Activated naive CD8-positive, alpha-beta T cell treated with anti-CD3 and anti-CD28 coated beads, Interleukin-2, amount 50 U/mL, for 24 hours (primary cell): ENCODE measurements at places on chromosomes 5 and 9.

GRCh38 chr9:124266139-124266825, 8.5 kb downstream of the NEK6 start:
- DNase-seq, result no peak

DNA sequence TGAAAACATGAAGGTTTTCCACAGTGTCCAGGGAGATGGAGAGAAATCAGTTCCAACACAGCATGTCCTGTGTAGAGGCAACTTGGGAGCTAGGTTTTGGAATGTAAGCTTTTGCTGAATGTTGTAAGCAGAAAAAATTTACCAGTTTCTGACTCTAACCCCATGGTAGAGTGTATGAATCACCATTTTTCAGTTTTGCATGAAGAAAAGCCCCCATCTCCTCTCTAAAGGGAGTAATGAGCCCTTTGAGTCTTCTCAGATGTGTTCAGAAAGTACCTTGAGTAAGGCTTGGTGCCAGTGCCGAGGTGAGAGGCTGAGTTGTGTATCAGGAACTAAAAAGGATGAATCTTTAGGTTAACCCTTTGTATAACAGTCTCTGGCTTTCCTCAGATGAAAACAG, 96.2 kb downstream of the ADRB2 start:
- DNase-seq, result no peak

DNA sequence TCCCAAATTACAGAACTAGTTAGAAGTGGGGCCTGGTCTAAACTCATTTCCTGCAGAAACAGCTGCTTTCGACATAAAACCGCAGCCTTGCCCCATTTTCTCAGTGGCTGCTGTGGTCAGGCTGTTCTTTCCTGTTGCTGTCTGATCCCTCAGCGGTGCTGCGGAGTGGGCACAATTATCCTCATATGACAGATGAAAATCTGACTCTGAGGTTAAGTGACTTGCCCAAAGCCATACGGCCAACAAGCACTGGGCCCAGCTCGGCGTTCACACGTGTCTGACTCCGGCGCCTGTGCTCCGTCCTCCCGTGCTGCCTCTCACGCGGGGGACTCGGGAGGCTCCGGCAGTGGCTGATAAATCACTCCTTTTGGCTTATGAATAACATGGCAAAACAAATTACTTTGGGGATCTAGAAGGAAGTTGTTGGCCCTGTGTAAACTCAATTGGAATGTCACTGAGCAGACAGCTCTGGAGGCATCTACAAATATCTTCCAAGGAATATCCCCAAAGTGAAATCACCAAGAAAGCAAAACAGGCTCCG, 142.6 kb upstream of the LMX1B start:
- peak; percentile 80 for DNase-seq

GRCh38 chr5:153629027-153629895, 138.8 kb downstream of the GRIA1 start:
- DNase-seq, result no peak

DNA sequence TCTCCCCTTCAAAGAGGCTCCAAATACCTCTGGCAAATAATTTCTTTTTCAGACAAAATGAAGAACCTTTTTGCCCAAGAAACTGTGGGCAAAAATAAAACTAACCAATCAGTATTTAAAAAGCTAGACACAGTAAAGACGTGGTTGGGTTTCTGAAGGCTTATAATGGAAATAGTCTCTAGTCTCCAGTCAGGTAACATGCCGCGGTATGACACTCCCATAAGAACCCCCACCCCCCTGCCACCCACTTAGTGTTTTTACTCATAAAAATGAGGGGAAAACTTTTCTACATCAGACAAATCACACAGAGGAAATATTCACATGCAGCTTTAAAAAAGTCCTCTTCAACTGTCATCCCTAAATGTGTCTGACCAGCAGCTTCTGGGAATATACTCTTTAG, 105.3 kb downstream of the THBS4 start:
- peak; percentile 53 for DNase-seq

- no peak for DNase-seq
These were observed 611 bp downstream of the CIZ1 start for GRCh38 chr9:128190516-128191405.

DNA sequence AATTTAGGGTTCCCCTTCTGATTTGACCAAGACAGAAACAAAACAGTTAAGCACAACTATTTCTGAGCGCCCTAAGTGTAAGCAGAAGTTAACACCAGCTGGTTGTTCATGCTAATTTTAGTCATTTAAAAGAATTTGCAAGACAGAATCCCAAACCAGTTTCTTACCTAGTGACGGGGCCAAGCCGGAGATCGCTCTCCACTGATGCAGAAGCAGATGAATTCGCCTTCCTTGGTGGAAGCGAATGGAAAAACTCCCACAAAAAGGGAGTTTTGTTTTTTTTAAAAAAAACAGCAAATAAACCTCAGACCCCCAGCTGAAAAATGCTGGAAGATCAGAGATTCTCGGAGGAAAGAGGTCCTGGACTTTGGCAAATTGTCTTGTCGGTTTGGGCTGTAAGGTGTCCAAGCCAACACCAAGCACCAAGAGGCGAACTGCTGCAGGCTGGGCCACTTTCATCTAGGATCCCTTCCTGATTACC, 47.4 kb upstream of the GLDC start:
- DNase-seq, result no peak

- no peak for DNase-seq
These were observed 8.3 kb downstream of the AHRR start for GRCh38 chr5:329768-330167.

- peak; percentile 48 for DNase-seq
These were observed 14.9 kb downstream of the TRIM7 start for GRCh38 chr5:181189962-181190710.

DNA sequence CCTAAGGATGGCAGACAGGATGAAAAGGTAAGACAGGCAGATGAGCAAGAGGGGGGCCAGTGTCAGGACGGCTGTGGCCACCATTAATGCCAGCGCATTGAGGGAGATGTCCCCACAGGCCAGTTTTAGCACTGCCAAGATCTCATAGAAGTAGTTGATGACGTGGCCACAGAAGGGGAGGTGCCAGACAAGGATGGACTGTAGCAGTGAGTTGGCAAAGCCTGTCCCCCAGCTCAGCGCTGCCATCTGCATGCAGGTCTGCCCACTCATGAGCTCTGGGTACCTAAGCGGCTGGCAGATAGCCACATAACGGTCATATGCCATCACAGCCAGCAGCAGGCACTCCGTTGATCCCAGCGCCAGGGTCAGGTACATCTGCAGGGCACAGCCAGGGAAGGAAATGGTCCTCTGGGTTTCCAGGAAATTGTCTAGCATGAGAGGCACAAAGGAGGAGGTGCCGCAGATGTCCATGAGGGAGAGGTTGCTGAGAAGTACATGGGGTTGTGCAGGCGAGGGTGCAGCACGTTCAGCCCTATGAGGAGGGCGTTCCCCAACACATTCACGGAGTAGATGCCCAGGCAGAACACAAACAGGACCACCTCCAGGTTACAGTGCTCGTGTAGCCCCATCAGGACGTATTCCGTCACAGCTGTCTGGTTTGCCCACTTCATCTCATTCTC, 10.8 kb downstream of the OR13J1 start:
- peak; percentile 10 for DNase-seq
